ENCODE measurements at places on chromosomes 3 and 15.

DNA sequence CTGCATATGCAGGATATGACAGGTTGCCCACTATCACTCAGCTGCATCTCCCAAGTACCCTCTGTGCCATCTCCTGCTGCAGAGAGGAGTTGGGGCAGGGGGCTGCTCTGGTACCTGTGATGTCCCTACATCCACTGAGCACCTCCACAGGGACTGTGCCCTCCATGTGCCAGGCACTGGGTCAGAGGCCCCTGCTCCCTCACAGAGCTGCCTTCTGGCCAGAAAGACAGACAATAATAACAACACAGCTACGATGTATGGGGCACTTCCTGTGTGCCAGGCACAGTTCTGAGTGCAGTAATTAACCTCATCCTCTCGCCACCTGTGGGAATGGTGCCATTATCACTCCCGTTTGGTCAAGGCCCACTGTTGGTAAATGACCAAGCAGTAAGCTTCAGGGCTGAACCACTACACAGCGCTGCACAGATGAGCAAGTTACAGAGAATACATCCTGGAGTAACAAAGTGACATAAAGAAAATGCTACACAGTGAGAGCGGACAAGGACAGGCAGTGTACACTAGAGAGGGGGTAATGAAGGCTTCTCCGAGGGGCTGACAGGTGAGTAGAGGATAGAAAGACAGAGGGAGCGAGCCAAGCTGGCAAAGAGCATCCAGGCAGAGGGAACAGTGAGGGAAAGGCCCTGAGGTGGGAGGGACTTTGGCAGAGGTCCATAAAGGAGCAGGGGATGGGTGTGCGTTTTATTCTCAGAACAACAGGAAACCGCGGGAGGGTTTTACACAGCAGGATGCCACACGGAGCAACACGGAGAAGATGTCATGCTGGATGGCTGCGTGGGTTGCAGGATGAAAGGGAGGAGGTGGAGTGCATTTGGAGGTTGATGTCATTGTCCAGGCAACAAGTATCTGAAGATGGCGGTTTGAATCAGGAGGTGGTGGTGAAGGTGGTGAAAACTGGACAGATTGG, 13.6 kb downstream of the WNT7A start:
- peak; percentile 38 for DNase-seq

GRCh38 chr15:23069496-23070166, 30.3 kb upstream of the TUBGCP5 start:
- DNase-seq: no peak

GRCh38 chr3:190892395-190892902, 30.0 kb upstream of the GMNC start:
- DNase-seq: no peak

- no peak for DNase-seq
These were observed 99.7 kb downstream of the GMNC start for GRCh38 chr3:190762801-190763200.

- DNase-seq: no peak
These were observed 6.9 kb upstream of the EIF3J start for GRCh38 chr15:44529864-44530604.

GRCh38 chr3:128111147-128111546, 12.5 kb downstream of the RUVBL1 start:
- DNase-seq: no peak

- no peak for DNase-seq
These were observed 18.8 kb downstream of the ATG7 start for GRCh38 chr3:11290743-11291680.

- DNase-seq: no peak
These were observed 145.1 kb downstream of the TNIK start for GRCh38 chr3:171315101-171315500.

- DNase-seq: no peak
These were observed 9.2 kb downstream of the VILL start for GRCh38 chr3:37999836-38000235.

DNA sequence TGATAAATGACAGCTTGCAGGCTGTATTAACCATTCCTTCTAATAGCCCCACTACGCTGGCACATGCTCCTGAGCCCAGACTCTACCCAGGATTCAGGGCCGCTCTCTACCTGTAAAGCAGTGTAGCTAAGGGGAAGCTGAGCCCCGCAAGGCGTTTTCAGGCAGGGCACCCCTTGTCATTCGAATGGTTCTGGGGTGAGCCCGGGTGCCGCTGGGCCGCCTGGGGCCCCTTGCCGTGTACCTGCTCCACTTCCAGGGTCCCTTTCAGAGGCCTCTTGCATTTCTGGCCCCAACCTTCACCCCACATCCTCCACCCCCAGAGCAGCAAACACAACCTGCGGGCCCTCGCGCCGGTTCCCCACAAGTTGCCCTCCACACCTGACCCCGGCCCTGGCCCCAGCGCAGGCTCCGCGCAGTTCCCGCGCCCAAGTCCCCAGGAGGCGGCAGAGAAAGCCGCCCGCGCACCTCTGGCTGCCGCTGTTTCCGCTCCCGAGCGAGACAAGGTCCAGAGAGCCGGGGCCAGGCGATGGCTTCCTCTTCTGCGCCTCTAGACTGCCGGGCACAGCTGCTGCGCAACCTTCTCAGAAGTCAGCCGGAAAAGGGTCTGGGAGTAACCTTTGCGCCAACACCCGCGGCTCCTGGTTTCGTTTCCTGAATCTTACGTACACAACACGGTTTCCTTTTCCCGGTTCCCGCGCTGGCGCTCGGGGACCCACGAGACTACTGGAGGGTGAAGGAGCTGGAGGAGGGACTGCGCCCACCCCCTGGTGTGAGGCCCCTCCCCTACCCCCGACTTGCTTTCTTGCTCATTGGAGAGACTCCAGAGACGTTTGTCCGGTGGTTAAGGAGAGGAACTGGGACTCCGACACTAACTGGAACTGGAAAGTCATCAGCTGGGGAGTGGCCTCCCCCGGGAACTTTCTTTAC, at the start of gene PLSCR1:
Gene PLSCR1, minus strand, starts transcription at position 606 of the 927 bp plus-strand sequence. CDS start 8,055 bp downstream, outside the sequence.
- peak; percentile 77 for DNase-seq

- no peak for DNase-seq
These were observed 261.8 kb upstream of the GOLGA6L4 start for GRCh38 chr15:83973816-83974215.

DNA sequence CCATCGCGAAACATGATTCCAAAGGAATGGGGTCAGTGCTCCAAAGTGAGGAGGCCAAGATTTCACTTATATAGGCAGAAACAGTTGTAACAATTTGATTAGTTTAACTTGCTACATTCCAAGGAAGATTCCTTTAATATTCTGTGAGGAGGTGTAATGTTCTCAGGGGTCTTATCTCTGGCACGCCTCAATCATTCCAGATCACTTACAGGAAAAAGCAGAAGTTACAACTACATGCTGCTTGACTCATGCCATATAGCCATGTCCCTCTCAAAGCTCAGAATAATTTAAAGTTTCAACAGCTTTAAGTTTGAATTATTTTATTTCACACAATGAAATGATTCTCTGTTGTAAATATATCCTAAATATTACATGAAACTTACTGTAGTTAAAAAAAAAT, 3.5 kb upstream of the FYTTD1 start:
- DNase-seq: no peak

- no peak for DNase-seq
These were observed 88.6 kb upstream of the SPRED1 start for GRCh38 chr15:38164061-38164460.

GRCh38 chr3:157086060-157086750, 73.7 kb downstream of the CCNL1 start:
- no peak for DNase-seq

DNA sequence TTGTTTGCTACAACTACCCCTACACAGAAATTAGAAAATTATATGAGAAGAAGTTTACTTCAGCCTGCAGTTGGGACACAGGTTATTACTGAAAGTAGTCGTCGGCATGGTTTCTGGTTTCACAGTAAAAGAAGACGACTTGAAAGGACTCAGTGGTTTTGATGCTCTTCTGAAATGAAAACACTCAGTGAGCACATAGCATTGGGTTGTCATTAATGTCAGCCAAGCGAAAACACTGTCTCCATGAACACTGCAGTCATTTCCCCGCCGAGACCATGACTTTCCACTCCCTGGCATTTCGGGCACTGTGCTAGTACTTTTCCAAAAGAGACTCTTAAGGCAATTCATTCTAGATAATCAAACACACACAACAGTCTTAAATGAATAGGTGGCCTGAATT, 69.2 kb upstream of the ICE2 start:
- DNase-seq: peak; percentile 60

DNA sequence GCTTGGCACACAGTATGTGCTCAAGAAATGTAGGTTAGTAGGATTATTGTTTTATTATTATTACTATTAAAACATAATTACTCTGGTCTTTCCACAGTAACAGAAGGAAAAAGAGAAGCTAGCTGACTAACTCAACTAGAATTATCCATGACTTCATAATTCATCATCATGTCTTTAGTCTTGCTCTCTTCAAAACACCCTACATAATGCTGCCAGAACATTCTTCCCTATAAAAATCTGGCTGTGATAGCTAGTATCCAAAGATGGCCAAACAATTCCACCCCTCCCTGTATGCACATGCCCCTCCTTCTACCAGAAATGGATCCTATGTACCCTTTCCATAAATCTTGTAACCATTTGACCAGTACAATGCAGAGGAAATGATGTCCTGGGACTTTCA, 48.8 kb upstream of the SRGAP3 start:
- no peak for DNase-seq

DNA sequence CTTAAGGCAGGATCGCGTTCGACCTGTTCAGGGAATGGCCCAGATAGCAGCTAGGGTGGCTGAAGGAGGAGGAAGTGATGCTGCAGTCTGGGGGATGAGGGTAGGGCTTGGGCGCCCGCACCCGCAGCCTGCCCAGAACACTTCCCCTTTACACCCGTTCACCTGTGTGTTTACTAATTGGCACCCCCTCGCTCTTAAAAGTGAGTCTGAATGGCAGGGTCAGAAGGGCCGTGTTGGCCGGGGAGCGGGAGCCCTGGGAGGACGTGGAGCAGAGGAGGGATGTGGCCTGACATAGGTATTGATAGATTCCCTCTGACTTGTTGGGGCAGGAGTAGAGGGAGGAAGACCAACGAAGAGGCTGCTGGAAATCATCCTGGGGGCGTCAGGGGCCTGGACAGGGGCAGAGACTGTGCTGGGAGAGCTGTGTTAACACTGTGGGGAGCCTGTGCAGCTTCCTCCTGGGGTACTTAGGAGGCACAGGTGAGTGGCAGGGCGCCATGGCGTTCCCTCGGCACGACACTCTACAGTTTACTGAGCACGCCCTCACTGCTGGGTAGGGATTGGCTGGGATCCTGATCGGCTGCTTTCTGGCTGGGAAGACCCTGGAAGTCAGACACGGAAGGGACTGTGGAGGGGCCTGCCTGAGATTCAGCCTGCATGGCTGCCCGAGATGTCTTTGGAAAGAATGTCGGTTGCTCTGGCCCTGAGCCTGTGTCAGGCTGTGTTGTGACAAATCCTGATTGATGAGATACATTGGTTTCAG, 51.7 kb downstream of the SLC6A6 start:
- no peak for DNase-seq

DNA sequence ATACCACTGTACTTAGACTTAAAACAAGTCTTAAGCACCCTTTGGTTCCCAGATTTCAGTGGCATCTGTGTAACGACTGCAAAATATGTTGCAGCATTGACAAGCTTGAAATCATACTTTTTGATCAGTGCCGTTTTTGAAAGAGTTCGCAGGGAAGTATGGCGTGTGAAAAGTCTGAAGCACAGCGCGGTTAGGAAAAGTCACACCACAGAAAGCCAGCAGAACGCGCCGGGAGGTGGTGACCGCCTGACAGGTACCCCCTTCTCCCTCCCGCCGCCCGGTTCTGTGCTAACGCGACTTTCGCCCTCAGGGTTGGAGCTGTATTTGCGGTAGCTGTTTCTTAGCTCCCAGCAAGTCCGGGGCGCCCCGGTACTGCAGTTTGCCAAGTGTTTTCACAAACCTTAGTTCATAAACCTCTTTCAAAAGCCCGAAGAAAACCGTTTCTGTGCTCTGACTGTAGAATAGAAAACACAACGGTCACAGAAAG, 481 bp upstream of the CRYBG3 start:
- DNase-seq: peak; percentile 36

DNA sequence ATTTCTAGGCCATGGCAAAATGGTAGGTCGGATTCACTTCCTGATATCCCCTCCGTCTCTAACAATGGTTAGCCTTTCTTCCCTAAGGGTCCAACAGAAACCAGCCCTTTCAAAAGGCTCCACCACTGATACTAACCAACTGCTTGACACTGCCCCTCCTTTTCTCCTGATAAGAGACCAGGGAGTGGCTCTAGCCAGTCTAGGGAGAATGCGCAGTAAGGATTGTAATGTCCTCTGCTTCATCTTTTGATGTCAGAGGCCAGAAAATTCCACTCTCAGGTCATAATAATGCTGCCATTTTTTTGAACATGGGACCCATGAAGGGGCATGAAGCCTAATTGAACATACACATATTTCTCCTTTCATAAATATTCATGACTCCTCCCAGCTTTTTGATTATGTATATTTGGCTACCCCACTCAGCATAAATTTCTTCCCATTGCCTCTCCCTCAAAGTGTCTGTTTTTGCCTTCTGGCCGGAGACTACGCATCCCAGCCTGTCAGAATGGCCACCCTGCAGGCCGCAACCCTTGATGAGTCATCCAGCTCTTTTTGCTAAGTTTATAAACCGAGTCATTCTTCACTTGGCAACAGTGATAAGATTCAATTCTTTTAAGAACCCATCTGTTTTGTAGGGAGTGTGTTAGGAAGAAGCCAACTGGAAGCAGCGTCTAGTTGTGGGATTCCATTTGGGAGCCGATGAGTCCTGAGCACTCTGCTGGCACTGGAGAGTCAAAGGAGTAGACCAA, 189.0 kb upstream of the MCTP2 start:
- DNase-seq: no peak

- no peak for DNase-seq
These were observed 39.5 kb upstream of the ZNF385D start for GRCh38 chr3:21790466-21790865.

DNA sequence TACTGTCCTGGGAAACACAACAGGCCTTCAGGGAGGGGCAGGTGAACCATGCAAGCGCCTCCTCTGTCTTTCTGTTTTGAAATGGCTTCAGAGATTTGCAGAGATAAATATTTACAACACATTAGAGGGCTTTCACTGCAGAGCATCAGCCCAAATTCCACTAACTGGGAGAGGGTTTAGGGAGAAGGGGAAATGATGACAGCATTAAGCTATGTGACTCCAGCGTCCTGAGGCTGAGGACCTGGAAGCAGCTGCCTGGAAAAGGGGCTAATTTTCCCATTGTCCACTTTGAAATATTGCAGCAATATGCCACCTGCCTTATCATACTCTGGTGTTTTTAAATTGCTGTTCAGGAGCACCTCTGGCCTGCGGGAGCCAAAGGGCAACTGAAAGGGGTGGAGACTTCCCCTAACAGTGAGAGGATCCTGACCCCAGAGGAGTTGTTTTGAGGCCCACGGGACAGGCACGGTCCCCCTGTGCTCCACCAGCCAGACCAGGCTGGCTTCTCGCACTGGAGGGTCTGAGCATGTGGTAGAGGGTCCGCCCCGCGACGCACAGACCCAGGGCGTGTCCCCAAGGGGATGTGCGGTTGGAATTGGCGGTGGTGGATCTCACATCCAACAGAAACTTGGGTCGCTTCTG, 110.6 kb downstream of the XXYLT1 start:
- DNase-seq: no peak

DNA sequence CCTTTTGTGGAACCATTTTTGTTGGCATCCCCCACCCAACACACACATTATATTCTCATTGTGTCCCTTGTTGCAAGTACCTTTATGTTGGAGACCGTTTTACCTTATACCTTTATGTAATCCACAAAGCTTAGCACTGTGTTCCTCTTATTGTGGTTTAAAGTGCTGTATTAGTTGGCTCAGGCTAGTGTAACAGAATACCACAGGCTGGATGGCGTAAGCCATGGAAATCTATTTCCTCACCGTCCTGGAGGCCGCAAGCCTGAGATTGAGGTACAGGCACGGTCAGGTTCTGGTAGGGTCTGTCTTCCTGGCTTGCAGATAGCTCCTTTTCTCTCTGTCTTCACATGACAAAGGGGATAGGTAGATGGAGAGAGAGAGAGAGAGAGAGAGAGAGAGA, 302.8 kb downstream of the ROBO2 start:
- DNase-seq: no peak

Measured in activated T-cell treated with anti-CD3 and anti-CD28 coated beads for 48 hours (primary cell).